ENCODE measurements at places on chromosomes 2 and 18.

DNA sequence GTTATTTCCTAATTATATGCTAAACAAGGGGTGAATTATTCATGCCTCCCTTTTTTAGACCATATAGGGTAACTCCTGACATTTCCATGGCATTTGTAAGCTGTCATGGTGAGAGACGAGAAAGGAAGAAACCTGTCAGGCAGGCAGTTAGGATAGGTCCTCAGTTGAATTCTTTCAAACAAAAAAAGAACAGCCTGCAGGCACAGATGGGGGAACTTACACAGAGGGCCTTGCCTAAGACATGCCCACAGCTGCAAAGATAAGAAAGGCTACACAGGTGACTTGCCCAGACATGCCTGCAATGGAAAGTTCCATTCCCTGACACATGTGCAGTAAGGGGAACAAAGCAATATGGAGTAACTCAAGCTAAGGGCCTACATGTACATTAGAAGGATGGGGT, 128.1 kb downstream of the TMEM163 start:
- no peak for DNase-seq

DNA sequence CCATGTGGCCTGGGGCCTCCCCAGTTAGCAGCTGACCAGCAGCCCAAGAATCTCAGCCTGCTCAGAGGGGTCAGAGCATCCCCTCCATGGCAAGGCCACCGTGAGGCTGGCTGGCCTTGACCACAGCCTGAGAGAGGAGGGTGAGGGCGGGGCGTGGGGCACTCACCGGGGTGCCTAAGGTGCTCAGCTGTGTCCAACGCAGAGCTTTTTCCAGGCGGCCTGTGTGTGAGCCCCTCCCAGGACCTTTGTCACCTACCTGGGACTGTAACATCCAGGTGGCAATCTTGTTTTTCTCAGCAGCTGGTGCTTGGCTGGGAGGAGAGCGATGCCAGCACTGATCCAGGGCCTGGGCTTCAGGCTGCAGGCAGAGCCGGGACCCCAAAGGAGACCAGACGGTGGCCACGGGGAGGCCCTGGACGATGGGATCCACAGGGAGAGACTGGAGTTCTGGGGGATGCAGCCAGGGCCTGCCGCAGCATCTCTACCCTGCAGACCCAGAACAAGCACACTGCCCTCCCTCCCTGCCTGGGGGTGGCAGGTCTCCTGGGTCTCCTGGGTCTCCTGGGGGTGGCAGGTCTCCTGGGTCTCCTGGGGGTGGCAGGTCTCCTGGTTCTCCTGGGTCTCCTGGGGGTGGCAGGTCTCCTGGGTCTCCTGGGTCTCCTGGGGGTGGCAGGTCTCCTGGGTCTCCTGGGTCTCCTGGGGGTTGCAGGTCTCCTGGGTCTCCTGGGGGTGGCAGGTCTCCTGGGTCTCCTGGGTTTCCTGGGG, 12.3 kb downstream of the SNED1 start:
- no peak for DNase-seq

- peak; percentile 73 for DNase-seq
Measured at GRCh38 chr2:215685238-215685990, 249.5 kb upstream of the FN1 start.

DNA sequence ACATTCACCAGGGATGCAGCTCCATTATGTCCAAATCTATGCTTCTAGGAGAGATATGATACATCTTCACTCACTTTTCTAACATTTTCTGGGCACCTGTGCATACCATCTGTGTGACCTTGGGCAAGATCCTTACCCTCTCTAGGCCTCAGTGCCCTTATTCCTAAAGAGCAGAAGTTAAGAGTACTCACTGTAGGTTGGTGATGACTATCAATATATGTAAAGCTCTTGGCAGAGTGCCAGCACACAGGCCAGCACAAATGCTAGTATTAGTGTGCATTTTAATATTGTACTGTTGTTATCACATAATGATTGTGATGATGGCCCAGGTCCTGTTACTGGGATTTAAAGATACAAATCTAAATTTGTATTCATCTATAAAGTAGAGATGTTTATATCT, 199.2 kb downstream of the RAD51AP2 start:
- DNase-seq = no peak

DNA sequence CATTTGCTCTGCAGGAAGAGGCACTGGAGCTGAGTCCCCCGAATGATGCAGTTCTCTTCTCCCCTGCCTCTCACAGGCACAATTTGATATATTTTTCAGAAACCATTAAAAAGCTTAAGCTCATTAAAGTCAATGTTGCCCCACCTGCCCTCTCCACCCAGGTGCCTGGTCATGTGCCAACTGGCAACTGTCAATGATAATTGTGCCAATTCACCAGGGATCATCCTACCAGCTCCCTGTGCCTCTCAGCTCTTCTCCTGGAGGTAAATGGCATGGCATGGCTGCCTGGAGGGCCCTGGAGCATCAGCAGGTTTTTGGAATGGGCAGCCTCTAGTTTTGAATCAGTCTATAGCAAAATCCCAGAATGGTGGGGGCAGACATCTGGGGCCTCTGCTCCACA, 279.6 kb upstream of the ID2 start:
- no peak for DNase-seq

GRCh38 chr2:163652751-163653150, 83.1 kb downstream of the FIGN start:
- no peak for DNase-seq

- no peak for DNase-seq
Measured at GRCh38 chr2:150888337-150888736, 373.3 kb downstream of the RBM43 start.

- no peak for DNase-seq
Measured at GRCh38 chr2:73762571-73762970, 17.3 kb downstream of the DUSP11 start.

DNA sequence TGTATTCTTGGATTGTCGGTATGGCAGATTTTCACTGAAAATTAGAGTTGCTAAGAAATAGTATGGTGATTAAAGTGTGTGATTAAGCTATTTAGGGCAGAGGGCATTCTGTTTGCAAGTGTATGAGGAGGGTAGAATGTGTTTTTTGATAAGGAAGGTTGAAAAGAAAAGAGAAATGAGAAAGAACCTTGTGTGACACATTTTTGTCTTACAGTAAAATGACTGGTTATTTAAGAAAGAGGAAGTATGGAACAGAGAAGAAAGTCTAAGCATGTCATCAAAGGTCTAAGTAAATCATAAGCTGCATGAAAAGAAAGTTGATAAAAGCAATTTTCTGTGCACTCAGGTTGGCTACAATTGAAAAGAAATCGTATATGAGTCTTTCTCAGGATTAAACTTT, 5.2 kb upstream of the RSAD2 start:
- DNase-seq = no peak

- peak; percentile 11 for DNase-seq
Measured at GRCh38 chr2:32357318-32358110, 691 bp downstream of the BIRC6 start.

DNA sequence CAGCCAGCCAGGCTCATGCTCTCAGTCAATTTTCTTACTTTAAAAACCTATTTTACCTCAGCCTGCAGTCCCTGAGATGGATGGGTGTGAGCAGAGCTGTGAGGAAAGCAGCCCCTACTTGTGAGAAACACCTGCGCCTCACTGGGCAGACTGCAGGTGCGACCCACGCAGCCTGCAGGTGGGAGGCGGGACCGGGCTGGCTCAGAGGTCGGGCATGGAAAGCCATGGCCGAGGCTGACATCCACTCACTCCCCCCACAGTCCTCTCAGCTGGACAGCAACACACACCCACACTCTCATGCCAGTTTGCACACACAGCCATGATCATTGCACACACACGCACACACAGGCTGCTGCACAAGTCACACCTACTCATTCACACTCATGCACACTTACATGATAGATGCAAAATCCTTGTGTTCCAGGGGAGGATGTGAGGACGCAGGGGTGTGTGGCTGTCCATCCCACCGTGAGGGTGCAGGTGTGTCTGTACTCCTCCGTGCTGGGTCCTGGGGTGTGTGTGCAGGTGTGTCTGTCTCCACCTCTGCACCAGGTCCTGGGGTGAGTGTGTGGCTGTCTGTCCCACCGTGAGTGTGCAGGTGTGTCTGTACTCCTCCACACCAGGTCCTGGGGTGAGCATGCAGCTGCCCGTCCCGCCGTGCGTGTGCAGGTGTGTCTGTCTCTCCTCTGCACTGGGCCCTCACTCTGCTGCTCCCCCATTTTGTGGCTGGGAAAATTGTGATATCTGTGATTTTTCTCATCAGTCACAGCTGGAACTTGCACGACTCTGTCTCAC, 166.5 kb downstream of the RTP5 start:
- no peak for DNase-seq

DNA sequence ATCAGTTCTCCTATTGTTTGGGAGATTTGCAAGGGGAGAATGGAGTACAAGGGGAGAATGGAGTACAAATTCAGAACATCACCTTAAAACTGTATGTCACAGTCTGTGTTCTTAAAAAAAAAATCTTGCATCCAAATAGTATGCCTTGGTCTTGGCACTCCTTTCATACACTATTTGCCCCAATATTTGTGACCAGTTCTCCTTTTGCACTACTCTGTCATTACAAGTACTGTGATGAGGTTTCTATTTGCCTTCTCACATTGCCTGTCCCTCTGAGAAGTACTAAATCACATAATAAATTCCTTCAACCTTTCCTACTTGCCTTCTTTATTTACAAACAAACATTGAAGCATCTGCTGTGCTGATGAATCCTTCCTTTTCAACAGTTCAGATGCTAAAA, 36.0 kb upstream of the NCK2 start:
- no peak for DNase-seq

DNA sequence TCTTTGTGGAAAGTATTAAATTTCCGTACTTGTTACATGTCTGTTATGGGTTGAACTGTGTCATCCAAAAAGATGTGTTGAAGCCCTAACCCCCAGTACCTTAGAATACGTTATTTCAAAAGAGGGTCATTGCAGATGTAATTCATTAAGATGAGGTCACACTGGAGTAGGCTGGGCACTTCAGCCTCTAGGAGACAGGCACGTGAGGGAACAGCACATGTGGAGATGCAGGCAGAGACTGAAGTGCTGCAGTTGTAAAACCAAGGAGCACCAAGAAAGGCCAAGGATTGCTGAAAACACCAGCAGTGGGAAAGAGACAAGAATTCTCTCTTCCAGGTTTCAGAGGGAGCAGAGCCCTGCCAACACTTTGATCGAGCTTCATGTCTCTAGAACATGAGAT, 4.6 kb upstream of the RHBDD1 start:
- DNase-seq = no peak

- no peak for DNase-seq
Measured at GRCh38 chr2:6353669-6354068, 512.0 kb downstream of the CMPK2 start.

DNA sequence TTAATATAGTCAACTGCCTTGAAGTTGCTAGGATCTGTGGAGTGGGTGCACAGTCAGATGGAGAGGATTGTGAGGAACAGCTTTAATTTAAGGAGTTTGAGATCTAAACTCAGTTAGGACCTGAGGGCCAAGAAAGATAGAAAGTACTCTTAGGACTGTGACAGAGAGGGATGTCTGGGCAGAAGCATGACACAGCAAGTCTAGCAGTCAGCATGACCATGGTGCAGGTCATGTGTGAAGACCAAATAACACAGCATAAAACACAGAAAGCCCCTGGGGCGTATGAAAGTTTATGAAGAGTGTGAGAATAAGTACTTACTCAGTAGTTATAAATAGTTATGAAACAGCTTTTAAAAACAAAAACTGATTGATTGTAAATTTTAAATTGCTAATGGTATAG, 107.2 kb downstream of the GALNT1 start:
- no peak for DNase-seq

DNA sequence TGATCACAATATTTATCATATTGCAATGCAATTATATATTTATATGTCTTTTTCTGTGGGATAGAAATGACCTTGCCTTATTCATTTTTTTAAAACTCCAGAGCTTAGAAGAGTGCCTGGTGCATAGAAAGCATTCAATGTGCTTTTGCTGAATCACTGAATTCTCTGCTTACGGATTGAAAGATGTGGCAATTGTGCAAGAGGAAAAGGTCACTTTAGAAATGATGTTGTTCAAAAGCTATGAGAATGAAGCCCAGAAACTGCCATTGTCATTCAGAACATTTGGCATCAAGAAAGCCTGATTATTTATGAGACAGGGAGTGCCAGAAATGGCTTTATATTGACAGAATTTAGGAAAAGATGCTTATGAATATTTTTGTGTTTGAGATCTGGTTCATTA, 678.6 kb upstream of the CDH2 start:
- no peak for DNase-seq

DNA sequence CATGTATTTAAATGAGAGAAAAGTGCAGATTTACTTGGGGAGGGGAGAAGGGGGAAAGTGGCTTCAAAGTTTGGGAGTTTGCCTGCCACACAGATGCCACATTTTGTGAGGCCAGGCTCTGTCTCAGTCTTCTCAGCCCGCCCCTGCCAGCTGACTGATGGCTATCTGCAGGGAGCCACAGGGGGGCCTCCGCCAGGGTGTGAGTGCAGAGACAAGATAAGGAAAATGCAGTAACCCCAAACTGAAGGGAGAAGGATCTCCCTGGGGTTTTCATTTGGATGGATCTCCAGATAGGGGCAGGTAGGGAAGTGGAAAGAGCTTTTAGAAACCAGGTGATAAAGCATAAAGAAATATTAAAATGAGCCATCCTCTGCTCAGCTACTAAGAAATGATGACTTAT, 128.8 kb downstream of the ZNF521 start:
- DNase-seq = no peak

- no peak for DNase-seq
Measured at GRCh38 chr2:84880645-84881521, at the start of gene TRABD2A. TSS of gene TRABD2A (minus strand) at chr2:84881084. CDS start at chr2:84881039, 45 bp downstream.

DNA sequence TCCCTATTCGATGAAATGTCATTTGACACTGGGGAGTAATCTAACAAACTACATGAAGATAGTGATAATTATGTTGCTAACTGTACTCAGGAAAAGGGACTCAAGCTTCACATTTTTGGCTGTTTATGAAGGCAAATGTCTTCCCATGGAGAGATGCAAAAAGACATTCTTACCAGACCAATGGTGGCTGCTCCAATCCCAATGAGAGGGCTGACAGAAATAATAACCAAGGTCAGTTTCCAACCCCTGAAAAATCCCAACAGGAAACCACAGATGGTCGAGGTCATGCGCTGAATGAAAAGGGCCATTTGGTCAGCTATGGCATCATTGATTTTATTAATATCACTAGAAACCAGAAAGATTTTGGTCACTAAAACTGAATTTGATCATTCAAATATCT, 37.6 kb downstream of the ABCB11 start:
- DNase-seq = no peak

GRCh38 chr2:134790487-134790886, 47.9 kb upstream of the ACMSD start:
- DNase-seq = no peak

DNA sequence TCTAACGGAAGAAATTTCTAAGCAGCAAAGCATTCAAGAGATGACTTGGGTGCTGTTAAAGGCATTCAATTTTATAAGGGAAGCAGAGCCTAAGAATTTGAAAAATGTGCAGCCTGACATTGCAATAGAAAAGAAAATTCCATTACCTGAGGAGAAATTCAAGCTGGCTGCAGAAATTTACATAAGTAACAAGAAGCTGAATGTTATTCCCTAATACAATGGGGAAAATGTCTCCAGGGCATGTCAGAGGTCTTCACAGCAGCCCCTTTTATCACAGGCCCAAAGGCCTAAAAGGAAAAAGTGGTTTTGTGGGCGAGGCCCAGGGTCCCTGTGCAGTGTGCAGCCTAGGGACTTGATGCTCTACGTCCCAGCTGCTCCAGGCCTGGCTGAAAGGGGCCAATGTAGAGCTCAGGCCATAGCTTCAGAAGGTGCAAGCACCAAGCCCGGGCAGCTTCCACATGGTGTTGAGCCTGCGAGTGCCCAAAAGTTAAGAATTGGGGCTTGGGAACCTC, 306.7 kb downstream of the RDH14 start:
- DNase-seq = no peak

Data from brain pericyte (primary cell).